ENCODE measurements at places on chromosomes 13 and 19.
A peak's percentile ranks its signal among the peaks of the same experiment; 100 is the strongest.

- DNase-seq, result no peak
These were observed 173.7 kb downstream of the KLF12 start for GRCh38 chr13:73960474-73960873.

DNA sequence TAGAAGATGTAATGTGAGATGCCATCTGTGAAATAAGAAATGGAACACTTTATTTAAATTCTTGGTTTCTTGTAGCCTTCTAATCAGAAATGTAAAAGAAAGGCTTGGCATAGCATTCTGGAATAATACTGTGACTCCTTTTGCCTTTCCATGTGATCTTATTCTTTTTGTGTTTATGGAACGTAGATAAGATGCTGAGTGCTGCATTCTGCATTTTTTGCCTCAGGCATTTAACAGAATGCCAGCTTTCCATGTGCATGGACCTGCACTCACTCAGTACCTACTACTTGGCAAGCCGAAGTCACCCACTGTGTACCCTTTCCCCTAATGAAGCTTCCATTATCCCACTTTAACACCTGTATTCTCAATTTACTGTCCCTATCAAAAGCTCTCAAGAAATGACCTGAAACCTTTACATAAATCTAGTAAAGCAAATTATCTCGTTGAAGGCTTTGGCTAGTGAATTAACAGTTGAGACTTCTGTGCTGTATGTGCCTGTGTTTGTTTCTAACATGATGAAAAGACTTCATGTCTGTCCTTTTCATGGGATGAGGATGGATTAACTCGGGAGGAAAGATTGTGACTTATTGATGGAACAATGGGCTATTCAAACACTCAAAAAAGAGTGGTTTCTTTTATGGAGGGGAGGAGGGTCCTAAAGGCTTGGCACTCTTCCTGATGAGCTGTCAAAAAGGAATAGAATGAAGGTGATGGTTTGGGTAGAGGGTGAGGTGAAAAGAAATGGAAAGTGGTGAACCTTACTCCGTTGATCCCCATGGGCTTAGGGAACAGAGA, 44.7 kb upstream of the FRY start:
- no peak for DNase-seq

- DNase-seq, result no peak
These were observed 57.9 kb downstream of the RXFP2 start for GRCh38 chr13:31797154-31797775.

DNA sequence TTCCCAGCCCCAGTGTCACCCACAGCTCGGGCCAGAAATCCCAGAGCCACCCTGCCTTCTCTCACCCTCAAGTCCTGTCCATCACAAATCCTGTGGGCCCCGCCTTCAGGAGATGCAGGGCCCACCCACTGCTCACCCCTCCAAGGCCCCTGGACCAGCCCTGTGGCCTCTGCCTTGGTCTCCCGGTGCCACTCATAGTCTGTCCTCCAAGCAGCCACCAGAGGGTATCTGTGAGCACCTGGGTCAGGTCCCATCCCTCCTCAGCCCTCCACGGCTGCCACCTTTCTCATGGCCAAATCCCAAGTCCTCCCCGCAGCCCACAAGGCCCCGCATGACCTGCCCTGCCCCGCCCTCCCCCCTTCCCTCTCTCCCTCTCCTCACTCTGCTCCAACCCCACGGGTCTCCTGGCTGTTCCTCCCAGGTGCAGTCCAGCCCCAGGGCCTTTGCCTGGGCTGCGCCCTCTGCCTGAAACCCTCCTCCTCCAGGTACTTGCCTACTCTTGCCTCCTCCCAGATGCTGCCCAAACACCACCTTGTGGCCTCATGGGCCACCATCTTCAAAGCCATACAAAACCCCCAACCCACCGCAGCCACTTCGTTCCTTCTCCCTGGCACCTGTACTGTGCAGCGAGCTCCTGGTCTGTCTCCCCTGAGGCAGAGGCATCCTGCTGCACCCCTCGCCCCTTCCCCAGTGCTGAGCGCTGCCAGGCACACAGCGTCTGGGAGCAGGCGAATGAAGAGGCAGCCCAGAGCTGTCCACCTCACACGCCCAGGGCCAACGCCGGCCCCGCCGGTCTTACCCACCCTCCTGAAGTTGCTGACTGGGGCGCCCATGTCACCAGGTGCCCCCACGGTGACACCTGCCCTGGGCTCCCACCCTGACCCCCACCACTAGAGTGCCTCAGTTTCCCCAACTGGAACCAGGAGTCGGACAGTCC, 13.2 kb upstream of the UQCR11 start:
- peak; percentile 80 for DNase-seq

DNA sequence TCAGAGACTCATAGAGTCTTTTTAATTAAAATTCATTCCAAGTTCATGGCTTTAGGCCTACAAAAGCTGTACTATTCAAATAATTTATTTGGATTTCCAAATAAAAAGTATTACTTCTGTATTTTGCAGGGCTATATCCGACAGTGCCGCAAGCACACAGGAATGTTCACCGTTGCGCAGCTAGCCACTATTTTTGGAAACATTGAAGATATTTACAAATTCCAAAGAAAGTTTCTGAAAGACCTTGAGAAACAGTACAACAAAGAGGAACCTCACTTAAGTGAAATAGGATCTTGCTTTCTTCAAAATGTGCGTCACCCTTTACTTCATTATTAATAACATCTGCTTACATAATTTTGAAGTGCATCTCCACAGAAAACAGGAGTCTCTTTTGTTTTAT, 20.5 kb upstream of the C1QTNF9 start:
- DNase-seq, result no peak

- DNase-seq, result no peak
These were observed 13.6 kb downstream of the GRTP1 start for GRCh38 chr13:113350065-113350937.

- DNase-seq, result no peak
These were observed 197.8 kb downstream of the TEX29 start for GRCh38 chr13:111518161-111518792.

- no peak for DNase-seq
These were observed 86.5 kb downstream of the IPO5 start for GRCh38 chr13:98039964-98040363.

- DNase-seq, result no peak
These were observed 39.1 kb downstream of the GPR12 start for GRCh38 chr13:26721251-26722121.

GRCh38 chr19:13018035-13018914, 23.0 kb downstream of the NFIX start:
- no peak for DNase-seq

DNA sequence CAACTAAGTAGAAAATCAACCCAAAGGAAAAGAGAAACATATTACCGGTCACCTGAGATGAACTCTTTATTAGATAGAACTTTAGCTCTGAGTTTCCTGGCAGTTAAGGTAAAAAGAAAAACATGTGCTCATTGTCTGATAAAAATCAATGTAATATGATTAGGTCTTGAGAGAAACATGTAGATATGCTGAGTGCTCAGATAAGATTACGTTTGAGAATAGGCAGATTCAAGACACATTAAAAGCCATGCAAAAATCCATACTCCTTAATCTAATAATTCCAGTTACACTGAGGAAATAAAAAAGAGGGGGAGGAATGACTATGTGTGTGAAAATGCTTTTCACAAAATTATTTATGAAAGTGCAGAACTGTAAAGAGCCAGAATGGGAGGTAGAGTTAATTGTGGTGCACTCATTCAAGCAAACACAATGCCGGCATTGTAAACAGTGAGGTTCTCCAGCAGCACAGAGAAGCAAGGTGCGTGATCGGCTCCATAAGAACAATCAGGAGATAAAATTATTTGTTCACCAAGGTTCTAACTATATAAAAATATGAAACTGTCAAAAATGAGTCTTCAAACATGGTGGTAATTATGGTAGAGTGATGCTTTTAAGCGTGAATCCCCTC, 88.8 kb downstream of the MBNL2 start:
- DNase-seq, result no peak

DNA sequence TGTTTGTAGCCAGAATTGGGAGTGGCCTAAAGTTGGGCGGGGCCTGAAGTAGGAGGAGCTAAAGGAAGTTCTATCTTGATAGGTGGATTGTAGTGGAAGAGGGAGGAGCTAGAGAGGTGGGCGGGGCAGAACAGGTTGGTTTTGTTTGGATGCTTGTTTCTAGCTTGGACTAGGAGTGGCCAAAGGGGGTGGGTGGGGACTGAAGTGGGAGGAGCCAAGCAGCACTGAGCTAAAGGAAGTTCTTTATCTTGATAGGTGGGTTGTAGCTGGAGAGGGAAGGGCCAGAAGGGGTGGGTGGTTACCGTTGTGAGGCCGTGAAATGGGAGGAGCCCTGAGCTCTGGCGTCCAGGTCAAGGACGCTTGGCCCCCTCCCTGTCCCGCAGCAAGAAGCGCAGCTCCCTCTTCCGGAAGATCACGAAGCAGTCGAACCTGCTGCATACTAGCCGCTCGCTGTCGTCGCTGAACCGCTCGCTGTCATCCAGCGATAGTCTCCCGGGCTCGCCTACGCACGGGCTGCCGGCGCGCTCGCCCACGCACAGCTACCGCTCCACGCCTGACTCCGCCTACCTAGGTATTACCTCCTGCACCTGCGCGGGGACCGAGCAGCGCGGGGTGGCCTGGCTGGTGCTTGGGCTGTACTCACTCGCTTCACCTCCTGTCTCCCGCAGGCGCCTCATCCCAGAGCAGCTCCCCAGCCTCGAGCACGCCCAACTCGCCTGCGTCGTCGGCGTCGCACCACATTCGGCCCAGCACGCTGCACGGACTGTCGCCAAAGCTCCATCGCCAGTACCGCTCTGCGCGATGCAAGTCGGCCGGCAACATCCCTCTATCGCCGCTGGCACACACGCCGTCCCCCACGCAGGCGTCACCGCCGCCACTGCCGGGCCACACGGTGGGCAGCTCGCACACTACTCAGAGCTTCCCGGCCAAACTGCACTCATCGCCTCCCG, 8.0 kb downstream of the DNASE2 start:
- DNase-seq, result peak; percentile 80

DNA sequence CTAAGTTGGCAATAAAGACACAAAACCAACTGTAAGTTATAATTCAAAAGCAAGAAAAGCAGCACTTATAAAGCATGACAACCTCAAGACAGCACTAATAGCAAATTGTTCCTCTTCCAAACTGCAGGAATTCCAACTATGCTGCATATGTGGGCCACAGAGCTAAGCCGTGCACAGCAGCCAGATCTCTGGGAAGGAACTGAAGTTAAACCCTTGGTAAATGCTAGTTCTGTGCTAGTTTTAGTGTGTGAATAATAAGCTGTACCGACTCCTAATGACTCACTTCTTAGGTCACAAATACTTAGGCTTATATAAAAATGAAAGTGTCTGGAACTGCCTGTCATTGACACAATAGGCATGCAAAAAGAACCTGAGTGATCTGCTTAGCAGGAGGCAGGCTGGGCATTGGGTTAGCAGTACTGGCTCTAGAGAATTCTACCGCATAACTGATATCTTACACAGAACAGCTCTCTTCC, 21.2 kb upstream of the GTF3A start:
- no peak for DNase-seq

DNA sequence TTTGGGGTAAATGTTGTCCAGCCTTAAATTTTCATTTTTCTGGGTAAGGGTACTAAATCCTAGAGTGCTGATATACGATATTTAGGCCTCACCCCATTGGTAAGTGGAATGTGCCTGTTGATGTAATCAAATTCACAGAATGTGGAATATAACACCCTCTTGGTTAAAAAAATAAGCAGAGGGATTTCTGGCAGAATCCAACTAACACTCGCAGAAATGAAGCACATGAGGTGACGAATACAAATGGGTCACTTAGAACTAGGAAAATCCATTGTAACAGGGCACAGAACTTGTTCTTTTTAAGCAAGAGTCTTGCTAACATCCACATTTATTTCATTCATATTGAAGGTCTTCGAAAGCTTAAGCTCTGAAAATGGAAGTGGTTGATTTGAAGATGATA, 320.3 kb downstream of the SHISA2 start:
- no peak for DNase-seq

DNA sequence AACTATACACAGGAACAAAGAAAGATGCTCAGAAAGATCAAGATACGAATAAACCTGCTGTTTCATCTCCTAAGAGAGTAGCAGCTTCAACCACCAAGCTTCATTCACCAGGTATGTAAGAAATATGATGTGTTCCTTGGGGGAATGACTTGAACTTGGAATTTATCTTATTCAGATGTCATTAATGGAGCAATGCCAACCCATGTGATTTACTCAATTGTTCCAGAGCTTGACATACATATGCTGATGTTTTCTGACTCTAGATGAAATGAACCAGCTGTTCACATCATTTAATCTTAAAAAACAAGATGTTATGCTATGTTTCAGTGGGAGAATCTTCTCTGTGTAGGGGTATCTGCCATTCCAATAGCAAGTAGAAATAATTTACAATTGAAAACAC, 270.9 kb downstream of the SLC7A1 start:
- no peak for DNase-seq

DNA sequence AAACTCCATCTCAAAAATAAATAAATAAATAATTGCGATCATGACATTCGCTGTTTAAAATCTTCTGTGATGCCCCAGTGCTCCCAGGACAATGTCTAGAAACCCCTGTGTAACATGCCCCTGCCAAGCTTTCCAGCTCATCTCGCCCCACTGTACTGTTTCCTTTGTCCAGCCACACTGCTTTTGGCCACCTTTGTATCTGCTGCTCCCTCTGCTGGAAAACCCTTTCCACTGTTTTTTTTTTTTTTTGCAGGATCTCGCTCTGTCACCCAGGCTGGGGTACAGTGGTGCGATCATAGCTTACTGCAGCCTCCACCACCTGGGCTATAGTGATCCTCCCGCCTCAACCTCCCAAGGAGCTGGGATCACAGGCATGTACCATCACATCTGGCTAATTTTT, 7.5 kb downstream of the PLAUR start:
- no peak for DNase-seq

- DNase-seq, result no peak
These were observed 5.9 kb upstream of the SIGLEC7 start for GRCh38 chr19:51135986-51136762.

DNA sequence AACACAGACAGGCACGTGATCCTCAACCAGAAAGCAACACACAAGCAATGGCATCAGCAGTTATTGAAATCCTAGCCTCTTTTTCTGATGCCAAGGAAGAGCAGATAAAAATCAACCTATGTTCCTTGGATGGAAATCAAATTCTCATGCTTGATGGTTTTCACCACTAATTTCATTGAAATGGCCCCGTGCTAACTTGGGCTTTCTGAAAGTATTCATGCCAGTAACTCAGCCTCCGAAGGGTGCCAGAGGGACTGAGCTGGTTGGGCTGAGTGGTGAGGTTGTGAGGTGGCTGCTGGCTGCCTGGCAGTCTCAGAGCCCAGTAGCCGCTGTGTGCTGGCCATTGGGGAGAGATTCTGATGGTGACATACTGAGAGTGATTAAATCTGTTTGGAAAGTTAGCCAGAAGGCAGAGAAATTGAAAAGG, 309.3 kb downstream of the DCT start:
- no peak for DNase-seq

GRCh38 chr19:3071768-3072167, 9.5 kb upstream of the TLE5 start:
- no peak for DNase-seq

GRCh38 chr19:30703645-30704044, 331.5 kb downstream of the ZNF536 start:
- DNase-seq, result no peak

DNA sequence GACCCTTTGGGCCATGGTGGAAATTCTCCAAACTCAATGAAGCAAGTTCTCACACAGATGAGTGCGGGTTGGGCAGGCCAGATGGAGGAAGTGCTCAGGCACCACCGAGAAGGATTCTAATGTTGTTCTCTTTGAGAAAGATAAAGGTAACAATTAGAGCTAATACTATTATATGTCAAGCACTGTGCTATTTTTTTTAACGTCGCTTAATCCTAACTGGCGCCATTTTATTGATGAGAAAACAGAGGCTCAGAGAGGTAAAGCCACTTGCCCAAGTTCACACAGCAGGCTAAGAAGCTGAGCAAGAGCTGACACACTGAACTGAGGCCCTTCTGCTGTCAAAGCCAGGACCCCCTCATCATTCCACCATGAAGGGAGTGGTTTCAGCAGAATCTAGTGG, 1.0 kb downstream of the FBL start:
- DNase-seq, result no peak

All from hematopoietic multipotent progenitor cell treated with erythropoietin and hydrocortisone succinate and interleukin-3 and kit ligand, for 17 days (in vitro differentiated cells).